ENCODE measurements at places on chromosomes 16 and 17.

DNA sequence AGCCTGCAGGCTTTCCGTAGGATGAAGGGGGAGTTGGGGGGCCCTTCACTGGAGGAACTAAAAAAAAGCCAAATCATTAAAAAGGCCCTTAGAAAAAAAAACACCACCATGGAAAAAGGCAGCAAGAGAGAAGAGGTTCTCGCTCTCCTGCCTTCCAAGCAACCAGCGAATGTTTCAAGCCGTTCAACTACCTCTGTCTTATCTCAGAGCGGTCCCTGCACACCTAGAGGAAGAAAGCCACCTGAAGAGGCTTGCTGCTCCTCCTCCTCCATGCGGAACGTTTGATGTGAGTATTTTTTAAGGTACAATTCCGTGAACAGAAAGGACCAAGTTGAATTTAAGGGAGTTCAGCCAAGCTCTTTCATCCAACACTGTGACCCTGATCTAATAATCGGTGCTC is 9.2 kb downstream of the NXN start:
- DNase-seq = no peak

GRCh38 chr17:57377094-57377493 is 120.8 kb downstream of the MSI2 start:
- DNase-seq = no peak

- no peak for DNase-seq
Observed at GRCh38 chr17:61477204-61477834, 25.1 kb downstream of the TBX4 start.

DNA sequence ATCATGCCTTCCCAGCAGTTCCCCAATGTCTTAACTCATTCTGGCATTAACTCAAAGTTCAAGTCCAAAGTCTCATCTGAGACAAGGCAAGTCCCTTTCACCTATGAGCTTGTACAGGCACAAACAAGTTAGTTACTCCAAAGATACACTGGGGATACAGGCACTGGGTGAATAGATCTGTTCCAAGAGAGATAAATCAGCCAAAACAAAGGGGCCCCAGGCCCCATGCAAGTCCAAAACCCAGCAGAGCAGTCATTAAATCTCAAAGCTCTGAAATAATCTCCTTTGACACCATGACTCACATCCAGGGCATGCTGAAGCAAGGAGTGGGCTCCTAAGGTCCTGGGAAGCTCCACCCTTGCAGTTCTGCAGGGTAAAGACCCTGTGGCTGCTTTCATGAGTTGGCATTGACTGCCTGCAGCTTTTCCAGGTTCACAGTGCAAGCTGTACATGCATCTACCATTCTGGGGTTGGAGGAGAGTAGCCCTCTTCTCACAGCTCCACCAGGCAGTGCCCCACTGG is 332.2 kb upstream of the KIF2B start:
- DNase-seq = no peak
